ENCODE measurements at places on chromosomes 12 and 14.

DNA sequence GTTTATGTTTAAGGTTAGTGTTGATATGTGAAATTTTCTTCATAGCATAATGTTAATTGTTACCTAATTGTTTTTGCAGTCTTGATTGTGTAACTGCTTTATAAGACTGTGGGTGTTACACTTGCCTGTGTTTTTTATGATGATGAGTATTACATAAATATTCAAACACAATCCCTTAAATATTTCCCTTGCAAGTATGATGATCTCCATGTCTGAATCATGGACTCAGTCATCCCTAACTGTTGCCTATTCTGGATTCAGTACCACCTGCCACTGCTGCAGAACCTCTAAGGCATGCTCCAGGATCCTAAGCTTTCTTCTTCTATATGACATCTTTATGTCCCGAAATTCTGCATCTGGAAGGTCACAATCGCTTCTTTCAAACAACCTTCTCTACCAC is 246.3 kb upstream of the CLEC14A start:
- DNase-seq = no peak

DNA sequence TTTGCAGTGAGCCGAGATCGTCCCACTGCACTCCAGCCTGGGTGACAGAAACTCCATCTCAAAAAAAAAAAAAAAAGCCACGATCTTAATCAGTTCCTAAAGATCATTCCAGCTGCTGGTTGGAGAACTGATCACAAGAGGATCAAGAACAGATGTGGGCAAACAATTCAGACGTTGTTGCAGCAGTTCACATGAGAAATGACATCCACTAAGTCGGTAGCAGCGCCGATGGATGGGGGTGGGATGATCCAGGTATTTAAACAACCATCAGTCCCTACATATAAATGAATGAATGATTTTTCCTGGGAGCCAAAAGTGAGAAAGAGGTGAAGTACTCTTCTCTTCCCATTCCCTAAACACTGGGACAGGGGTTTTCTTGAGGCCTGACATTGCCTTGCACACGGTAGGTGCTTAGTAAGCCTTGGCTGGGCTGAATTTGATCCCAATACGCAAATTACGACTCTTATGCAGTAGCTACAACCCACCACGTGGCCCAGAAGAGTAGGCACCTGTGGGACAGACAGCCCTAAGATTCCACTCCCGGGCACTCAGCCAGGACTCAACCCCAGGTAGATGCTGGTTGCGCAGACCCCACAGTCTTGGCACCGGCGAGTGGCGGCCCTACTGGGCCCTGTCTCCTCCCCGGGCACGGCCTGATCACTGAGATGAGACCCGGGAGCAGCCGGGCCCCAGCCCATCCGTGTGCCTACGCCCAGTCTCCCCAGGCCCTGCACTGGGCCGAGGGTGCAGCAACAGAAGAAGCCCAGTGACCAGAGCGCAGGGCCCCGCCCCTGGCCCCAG is 565 bp downstream of the SPRYD3 start:
- no peak for DNase-seq

- DNase-seq = no peak
Observed at GRCh38 chr12:122939125-122939524, 27.1 kb downstream of the ABCB9 start.

DNA sequence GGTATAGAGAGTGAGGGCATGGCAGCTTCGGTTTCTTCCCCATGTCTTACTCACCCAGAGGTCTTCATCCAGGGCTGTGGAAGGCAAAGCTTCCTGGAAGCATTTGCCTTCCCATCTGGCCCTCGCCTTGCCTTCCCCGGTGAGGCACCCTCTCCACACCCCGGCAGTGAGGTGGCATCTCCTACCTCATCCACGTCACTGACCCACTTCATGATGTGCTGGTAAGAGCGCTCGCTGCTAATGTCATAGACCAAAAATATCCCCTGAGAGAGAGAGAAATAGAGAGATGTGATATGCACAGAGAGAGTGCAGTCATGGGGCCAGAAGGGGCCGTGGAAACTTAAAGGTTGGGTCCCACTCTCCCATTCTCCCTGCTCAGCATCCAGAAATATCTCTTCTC is 8.3 kb upstream of the GPX2 start:
- DNase-seq = no peak

DNA sequence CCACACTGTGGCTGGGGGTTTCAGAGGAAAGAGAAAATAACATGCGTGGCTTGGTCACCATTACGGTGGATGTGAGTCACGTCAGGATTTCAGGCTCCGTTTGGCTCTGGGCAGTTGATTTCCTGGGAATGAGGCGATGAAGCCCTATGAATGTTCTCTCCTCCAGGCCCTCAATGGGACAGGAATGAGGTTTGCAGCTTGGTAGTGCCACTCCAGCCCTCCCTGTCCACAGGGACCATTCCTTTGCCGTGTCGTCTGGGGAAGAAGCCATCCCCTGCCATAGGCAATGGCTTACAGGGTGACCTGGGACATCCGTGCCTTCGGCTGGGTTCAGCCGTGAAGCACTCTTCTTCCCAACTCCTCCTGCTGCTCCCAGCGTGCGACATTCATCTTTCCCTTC is 95.0 kb downstream of the FBXL14 start:
- no peak for DNase-seq

- no peak for DNase-seq
Observed at GRCh38 chr12:21984375-21984774, 43.1 kb upstream of the ABCC9 start.

GRCh38 chr12:78864870-78865463 is 393 bp downstream of the SYT1 start:
- no peak for DNase-seq

GRCh38 chr12:48110691-48111311 is 4.9 kb upstream of the SENP1 start:
- DNase-seq = peak; percentile 41

GRCh38 chr12:69563166-69563762 is 22.0 kb upstream of the CCT2 start:
- no peak for DNase-seq

DNA sequence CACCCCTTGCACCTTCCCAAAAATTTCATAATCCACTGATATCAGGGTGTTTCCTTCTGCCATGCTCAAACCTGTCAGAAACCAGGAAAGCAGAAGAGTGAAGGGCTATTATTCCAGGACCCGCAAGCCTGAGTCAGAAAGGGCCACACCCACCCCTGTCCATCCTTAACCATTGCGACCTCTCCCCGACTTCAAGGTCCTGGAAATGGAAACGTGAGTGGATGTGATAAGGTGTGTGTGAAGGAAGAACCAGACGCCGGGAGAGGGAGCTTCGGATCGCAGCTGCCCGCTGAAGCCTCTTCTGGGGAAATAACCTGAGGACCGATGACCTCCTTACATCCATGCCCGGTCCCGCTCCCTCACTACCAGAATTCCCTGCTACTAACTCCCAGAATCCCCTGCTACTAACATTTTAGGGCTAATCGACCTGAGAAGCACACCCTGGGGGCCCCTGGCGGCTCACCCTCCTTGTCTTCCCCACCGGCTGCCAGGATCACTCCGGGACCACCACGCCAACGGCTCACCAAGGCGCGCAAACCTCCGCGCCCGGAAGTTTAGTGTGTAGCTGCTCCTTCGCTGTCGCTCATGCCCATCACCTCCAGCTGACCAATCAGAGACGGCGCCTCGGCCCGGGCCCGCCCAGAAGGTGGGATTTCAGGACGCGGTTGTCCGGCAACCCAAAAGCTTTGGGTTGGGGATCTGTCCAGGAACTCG is at the start of gene ACYP1:
ACYP1 (minus strand) TSS at position 534 of the 714 bp plus-strand sequence; CDS start at position 63, 471 bp downstream.
- DNase-seq = peak; percentile 94

- DNase-seq = no peak
Observed at GRCh38 chr14:66752109-66752508, 244.2 kb downstream of the GPHN start.

All from left lung (tissue), 14 donors.